ENCODE measurements at places on chromosomes 3 and 15.

DNA sequence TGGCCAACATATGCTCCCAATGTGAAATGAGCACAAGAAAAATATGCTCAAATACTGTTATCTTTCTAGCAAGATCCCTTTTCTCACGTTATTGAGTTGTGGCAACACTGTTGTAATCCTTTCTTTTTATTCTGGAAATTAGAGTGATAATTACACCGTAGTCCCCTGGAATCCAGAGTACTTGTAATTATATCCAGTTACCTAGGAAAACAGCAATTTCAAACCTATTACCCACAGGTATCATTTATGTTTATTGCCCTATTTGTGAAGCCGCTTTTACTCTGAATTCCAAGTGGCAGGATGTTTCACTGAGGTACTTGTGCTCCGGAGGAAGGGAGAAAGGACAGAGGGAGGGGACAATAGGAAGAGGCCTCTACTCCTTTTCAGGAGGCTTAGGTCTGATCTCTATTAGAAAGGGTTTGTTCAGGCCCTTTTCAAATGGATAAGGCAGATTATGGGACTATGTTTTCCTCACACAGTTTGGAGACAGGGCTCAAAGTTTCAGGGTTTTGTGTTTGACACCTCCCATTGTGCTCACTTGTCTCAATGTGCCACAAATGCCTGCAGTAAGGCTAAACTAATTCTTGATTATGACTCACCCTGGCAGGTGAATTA is 646.6 kb downstream of the TUSC7 start:
- H3K36me3 ChIP-seq: no peaks in the 10 kb centered on the region
- H3K27me3 ChIP-seq: no peaks in the 10 kb centered on the region
- DNase-seq: no peak

DNA sequence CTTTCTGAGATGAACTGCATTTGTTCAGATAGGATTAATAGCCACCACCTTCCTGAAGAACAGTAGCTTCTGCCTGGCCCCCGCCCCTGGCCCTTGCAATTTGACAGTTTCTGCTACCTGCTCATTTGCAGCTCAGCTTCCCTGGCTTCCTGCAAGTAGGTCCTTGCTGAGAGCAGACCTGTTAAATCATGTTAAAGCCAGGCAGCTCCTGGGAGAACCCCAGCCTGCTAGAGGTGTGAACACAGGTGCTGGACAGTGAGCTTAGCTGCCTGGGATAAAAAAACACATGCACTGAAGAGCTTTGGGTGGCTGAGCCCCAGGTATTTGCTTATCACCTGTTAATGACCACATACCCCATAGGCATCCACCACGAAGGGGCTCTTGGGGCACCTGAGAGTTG is 143.4 kb downstream of the PTPRG start:
- H3K4me1 ChIP-seq: no peaks in the 10 kb centered on the region
- H3K36me3 ChIP-seq: no peaks in the 10 kb centered on the region
- no peak overlapping the region for H3K4me3 ChIP-seq

DNA sequence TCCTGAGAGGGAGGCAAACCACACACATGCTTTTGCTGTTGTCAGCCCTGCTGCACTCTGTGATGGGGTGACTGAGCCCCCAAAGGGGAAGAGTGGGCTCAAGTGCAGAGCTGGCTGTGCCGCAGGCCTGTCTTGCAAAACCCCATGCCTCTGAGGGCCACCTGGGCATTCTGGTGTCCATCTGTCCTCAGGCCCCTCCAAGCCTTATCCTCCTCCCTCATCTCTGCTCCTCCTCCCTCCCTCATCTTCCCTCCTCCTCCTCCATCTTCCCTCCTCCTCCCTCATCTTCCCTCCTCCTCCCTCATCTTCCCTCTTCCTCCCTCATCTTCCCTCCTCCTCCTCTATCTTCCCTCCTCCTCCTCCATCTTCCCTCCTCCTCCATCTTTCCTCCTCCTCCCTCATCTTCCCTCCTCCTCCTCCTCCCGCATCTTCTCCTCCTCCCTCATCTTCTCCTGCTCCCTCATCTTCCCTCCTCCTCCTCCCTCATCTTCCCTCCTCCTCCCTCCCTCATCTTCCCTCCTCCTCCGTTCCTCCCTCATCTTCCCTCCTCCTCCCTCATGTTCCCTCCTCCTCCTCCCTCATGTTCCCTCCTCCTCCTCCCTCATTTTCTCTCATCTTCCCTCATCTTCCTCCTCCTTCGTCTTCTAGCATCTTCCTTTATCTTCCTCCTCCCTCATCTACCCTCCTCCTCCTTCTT is 40.6 kb downstream of the CHDH start:
- no peaks in the 10 kb centered on the region for H3K36me3 ChIP-seq
- DNase-seq: no peak
- peaks cover 17% of the 10 kb centered on the region for H3K4me1 ChIP-seq

- H3K4me3 ChIP-seq: no peak overlapping the region
- no peaks in the 10 kb centered on the region for H3K36me3 ChIP-seq
- no peaks in the 10 kb centered on the region for H3K27me3 ChIP-seq
- no peak for DNase-seq
These were observed 30.8 kb upstream of the EOMES start for GRCh38 chr3:27752926-27753325.

DNA sequence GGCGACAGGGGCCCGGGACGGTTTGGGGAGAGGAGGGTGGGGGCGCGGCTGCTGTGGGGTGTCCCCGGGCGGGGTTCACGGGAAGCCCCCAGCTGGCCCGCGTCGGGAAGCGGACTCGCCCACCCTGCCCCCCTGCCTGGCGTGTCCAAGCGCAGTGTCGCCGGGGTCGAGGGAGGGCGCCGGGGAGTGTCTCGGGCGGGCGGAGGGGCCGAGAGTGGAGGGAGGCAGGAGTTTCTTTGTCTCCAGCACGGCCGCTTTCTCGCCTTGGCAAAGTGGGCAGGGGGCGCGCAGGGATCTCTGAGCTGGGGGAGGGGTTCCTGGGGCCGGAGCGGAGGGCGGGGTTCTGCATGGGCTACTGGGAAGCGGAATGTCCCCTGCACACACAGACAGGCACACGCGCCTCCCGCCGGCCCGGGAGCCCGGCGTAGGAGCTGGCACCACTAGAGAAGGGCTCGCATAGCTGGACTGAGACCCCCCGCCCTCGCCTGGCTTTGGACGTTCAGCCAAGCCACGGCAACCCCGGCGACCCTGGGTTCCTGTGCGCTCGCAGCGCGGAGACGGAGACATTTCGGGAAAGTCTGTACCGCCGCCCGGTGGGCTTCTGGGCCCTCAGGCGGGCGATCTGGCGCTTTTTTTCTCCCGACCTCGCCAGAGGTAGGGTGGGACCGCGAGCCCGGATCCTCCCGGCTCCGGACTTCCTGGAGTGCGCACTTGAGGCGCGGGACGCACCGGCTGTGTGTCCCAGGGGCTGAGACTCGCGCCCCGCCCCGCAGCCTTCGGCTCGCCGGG is 822 bp downstream of the ST8SIA2 start:
- H3K27ac ChIP-seq: no peak overlapping the region
- H3K4me1 ChIP-seq: no peaks in the 10 kb centered on the region
- H3K36me3 ChIP-seq: no peaks in the 10 kb centered on the region
- H3K4me3 ChIP-seq: no peak overlapping the region

DNA sequence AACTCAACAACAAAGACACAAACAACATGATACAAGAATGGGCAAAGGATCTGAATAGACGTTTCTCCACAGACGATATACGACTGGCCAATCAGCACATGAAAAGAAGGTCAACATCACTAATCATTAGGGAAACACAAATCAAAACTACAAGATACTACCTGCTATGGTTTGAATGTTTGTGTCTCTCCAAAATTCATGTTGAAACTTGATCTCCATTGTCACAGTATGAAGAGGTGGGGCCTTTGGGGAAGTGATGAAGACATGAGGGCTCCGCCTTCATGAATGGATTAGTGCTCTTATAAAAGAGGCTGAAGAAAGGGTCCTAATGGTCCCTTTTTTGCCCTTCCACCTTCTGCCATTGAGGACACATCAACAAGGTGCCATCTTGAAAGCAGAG is 32.3 kb downstream of the ACAP2 start:
- DNase-seq: no peak
- no peak overlapping the region for H3K4me3 ChIP-seq
- H3K36me3 ChIP-seq: no peaks in the 10 kb centered on the region
- peaks cover 4% of the 10 kb centered on the region for H3K4me1 ChIP-seq
- no peaks in the 10 kb centered on the region for H3K27me3 ChIP-seq
- H3K27ac ChIP-seq: no peak overlapping the region

GRCh38 chr3:5254281-5255048 is 67.0 kb downstream of the EDEM1 start:
- H3K27me3 ChIP-seq: no peaks in the 10 kb centered on the region
- DNase-seq: no peak
- H3K36me3 ChIP-seq: no peaks in the 10 kb centered on the region
- no peak overlapping the region for H3K4me3 ChIP-seq
- no peak overlapping the region for H3K27ac ChIP-seq

DNA sequence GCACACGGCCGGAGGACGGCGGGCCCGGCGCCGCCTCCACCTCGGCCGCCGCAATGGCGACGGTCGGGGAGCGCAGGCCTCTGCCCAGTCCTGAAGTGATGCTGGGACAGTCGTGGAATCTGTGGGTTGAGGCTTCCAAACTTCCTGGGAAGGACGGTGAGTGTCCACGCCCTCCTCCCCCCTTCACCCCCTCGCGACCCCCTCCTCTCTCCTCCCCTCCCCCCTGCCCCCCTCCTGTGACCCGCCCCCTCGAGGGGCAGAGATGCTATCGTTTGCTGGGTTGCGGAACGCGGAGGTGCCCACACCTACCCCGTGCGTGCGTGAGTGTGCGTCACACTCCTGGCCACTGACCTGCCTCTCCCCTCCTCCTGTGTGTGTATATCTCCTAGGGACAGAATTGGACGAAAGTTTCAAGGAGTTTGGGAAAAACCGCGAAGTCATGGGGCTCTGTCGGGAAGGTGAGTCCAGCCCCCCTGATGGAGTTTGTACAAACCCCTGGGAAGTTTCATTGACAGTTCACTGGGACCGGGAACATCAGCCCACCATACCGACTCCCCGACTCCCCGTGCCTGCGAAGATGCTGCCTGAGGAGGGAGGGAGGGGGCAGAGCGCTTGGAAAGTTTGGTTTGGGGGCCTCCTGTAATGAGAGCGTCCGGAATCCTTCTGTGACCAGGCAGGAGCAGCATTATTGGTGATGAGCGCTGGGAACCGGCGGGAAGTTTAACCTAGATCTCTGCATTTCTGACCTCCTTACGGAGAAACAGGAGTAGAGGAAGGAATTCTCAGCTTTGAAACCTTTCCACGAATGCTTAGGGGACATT is 795 bp upstream of the SCAANT1 start:
- H3K27ac ChIP-seq: peak overlapping the region; percentile 86
- peaks cover 20% of the 10 kb centered on the region for H3K36me3 ChIP-seq
- DNase-seq: no peak
- H3K4me1 ChIP-seq: peaks cover 20% of the 10 kb centered on the region
- no peaks in the 10 kb centered on the region for H3K27me3 ChIP-seq

DNA sequence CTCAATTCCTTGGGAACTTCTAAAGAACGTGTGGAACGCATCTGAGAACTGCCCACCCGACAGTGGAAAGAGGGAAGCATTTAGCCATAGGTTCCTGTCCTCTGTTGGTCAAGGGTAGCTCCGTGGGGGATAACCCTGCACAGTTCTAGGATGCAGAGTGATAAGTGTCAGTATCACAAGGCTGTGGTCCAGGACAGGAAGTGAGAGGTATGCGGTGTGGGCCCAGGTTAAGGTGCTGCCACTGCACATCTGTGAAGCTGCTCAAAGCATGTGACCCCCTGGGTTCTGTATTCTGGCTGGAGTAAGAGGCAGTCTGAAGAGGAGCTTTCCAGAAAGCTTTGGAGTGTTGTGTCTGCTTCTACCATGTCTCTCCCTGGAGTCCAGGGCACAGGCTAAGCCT is 51.7 kb upstream of the HES1 start:
- no peak for DNase-seq
- no peak overlapping the region for H3K4me3 ChIP-seq
- peaks cover 5% of the 10 kb centered on the region for H3K27me3 ChIP-seq
- H3K27ac ChIP-seq: no peak overlapping the region
- no peaks in the 10 kb centered on the region for H3K4me1 ChIP-seq

DNA sequence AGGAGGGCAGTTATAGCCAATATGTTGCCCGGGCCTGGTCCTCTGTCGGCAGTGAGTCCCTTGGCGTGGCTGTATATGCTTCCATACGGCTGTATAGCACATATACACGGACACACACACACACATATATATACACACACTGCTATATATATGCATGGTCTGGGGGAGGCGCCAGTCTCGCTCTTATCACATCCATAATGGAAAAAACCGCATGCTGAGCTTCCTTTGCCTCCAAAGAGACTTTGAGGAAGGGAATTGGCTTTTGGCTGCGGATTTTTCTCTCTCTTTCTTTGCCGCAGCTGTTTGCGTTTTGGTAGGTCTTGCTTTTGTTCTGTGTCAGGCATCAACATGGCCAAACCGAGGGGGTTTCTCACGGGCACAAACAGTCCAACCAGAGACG is 11.3 kb upstream of the TMEM115 start:
- no peak for DNase-seq
- H3K4me3 ChIP-seq: no peak overlapping the region
- peaks cover 1% of the 10 kb centered on the region for H3K4me1 ChIP-seq
- no peaks in the 10 kb centered on the region for H3K27me3 ChIP-seq

GRCh38 chr3:77707281-77707680 is 667.4 kb downstream of the ROBO2 start:
- H3K4me1 ChIP-seq: no peaks in the 10 kb centered on the region
- no peak overlapping the region for H3K4me3 ChIP-seq
- no peaks in the 10 kb centered on the region for H3K27me3 ChIP-seq
- H3K36me3 ChIP-seq: no peaks in the 10 kb centered on the region
- no peak for DNase-seq

GRCh38 chr3:108092501-108092900 is 1.7 kb upstream of the CD47 start:
- DNase-seq: no peak
- H3K36me3 ChIP-seq: no peaks in the 10 kb centered on the region
- no peak overlapping the region for H3K4me3 ChIP-seq
- no peaks in the 10 kb centered on the region for H3K27me3 ChIP-seq
- no peak overlapping the region for H3K27ac ChIP-seq
- H3K4me1 ChIP-seq: peaks cover 6% of the 10 kb centered on the region

DNA sequence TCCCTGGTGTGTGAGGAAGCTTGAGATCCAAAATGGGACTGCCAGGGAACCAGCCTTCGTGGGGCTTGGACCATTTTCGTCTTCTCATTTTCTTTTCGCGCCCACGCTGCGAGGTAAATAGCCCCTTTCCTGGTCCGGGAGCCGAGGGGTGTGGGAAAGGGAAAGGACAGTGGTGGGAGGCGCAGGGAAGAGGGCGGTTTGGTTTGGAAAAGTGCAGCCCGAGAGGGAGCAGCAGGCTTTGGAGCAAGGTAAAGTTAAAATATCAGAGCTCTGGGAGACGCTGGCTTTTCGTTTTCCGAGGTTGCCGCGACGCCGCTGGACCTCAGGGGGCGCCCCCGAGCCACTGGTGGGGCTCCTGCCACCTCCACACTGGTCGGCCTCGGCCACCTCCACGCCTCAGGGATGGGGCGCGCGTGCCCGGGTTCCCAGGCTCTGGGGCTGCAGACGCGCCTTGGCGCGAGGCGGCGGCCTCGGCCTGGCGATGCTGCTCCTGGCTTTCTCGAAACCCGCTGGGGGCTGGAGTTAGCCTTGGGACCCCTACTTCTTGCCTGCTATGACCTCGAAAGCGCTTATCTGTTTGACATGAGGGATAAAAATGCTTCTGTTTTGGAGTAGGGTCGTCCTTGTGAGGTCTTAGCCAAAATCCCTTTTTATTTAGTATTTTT is 3.2 kb downstream of the PTPRG start:
- H3K4me3 ChIP-seq: no peak overlapping the region
- peaks cover 20% of the 10 kb centered on the region for H3K27me3 ChIP-seq
- no peak for DNase-seq
- no peak overlapping the region for H3K27ac ChIP-seq
- no peaks in the 10 kb centered on the region for H3K36me3 ChIP-seq
- H3K4me1 ChIP-seq: no peaks in the 10 kb centered on the region
